ENCODE measurements at places on chromosomes 7 and 10.

DNA sequence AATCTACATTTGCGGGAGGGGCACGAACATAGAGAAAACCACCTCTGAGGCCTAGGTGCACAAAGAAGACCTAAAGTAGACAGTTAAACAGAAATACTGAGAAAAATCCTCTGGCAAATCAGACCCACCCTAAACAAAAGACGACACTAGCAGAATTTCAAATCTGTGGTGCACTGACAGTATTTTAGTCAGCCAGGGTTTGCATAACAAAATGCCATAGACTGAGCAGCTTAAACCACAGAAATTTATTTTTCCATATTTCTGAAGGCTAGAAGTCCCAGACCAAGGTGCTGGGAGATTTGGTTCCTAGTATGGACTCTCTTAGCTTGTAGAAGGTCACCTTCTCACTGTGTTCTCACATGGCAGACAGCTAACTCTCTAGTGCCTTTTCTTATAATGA is 26.3 kb downstream of the IPMK start:
- no peak for DNase-seq

DNA sequence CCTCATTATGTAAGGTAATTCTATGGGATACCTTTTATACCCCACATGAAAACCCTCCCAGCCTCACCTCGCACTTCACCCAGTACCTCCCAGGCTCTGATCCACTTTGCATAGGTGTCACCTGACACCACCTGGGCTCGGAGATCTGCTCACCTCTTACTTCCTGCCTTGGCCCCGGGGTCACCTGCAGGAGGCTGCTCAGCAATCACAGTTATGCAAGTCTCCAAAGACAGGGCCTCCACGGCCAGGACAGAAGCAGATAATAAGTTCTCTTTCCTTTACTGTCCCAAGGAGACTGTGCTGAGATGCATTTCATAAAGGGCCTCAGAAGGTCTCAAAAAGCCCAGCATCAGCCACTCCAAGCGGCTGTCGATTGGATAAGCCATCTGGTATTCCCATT is 112.4 kb upstream of the PPP2R2D start:
- DNase-seq, result no peak

GRCh38 chr10:6400331-6400730 is 179.7 kb downstream of the PRKCQ start:
- DNase-seq, result no peak

DNA sequence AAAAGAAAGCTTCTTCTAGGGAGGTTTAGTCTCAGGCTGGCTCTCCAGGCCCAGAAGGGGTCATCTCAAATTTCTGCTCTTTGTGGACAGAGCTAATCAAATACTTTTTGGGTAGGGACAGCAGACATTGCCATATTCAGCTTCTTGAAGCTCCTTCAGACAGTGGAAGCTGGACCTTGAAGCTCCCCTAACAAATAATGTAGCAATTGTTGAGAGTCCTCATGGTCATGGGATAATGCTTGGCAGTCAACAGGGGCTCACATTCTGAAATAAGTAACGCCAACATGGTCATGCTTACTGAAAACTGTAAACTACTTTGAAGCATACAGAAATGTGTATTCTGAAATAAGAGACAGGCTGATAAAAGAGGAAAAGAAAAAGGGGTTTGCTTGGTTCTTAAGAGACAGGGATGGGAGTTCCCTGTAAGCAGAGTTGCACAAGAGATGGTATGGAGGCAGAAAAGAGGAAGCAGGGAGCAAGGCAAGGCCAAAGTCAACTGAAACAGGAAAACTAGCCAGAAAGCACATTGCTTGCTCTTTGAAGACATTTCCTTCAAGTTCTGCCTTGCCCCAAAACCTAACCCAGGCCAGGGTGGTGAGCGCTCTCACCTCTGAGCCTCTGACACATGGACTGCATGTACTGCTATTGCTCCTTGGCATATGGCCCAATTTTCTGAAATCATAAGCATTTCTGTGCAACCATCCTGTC is 53.1 kb upstream of the KMT2E start:
- peak; percentile 49 for DNase-seq

- DNase-seq, result peak; percentile 18
Measured at GRCh38 chr10:101297901-101298486, 56.0 kb upstream of the BTRC start.
